Stimulated activated CD4-positive, alpha-beta T cell treated with anti-CD3 and anti-CD28 coated beads, Interleukin-2, amount 100 ng/mL, for 48 hours (primary cell): ENCODE measurements at places on chromosomes 4 and X.

DNA sequence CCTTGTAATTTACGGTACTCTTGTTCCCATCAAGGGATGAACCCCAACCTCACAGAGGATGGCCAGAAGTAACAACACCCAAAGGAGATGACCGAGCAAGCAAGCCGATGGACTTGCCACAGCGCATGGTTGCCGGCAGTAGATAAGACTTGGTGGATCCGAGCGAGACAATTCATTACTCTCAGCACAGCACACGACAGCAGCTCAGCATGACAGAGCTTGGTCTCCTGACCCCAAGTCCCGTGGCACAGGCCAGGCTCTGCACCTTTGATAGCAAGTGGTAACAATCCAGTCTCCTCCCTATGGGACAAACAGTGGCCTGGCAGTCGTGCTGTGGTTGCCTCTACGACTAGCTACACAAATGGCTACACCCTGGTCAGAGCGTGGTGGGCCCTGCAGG, 26.3 kb downstream of the RWDD4 start:
- no peak for DNase-seq

GRCh38 chr4:55503169-55503568, 43.5 kb downstream of the CLOCK start:
- DNase-seq = no peak

- DNase-seq = no peak
Observed at GRCh38 chrX:117969782-117970181, 146.8 kb downstream of the KLHL13 start.

DNA sequence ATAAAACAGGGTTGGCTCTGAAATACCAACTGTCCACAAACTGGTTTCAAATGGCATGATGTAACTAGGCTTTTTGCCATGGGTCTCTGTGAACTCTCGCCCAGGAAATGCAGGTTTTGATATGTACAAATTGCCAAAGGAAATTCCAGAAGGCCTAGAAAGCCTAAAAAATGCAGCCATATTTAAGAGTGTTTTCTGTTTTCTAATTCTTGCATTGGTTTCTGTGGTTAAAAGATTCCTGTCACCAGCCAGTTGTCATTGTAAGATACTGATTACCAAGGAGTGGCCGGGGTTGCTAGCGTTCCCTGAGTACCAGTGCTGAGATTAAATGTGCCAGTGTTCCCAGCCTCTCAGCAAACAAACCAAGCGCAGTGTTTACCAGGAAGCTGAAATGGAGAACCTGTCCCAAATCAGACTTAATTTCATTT, 53.9 kb upstream of the SORBS2 start:
- DNase-seq = no peak

GRCh38 chr4:59247032-59247431, 1953.1 kb upstream of the ADGRL3 start:
- no peak for DNase-seq

DNA sequence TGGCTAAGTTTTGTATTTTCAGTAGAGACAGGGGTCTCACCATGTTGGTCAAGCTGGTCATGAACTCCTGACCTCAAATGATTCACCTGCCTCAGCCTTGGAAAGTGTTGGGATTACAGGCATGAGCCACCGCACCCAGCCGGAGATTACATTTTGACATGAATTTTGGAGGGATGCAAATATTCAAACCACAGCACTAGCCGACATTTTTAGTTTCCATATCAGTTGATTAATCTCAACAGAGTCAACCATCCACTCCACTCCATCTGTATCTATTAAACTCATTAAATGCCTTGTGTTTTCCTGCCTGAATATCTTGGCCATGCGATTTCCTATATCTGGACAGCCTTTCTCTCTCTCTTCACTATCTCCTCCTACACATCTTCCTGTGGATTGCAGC, 64.1 kb upstream of the PDGFRA start:
- DNase-seq = no peak
